Omental fat pad (tissue), 4 donors: ENCODE measurements at places on chromosomes 7 and 10. TPM values are rescaled to one million over a fixed set of nuclear protein-coding genes. Genes with fewer than 3 reads are reported as not detected.

- no peak for DNase-seq
Measured at GRCh38 chr10:49079072-49079471, 36.2 kb downstream of the VSTM4 start.

GRCh38 chr7:64872351-64873154 is 30.5 kb upstream of the ZNF273 start:
- DNase-seq, result no peak

Gene TAC1
- total RNA-seq, result 1.4 TPM

DNA sequence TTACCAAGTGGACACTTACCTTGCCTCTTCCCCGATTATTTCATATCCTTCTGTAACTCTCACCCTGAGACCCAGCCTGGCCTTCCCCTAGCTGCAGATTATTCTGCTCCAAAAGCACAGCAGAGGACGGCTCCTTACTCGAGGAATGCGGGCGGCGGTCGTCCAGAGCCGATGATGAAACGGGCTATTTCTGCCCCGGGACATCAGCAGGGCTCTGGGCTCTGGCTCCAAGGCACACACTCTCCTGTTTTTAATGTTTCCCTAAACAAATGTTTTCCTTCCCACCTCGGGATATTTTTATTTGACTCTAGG is 343 bp upstream of the C10orf71 start:
- no peak for DNase-seq

Gene PNLIP
- 1.1 TPM for total RNA-seq

Gene FGFBP3
- 3.0 TPM for total RNA-seq

Gene TUBAL3
- total RNA-seq, result not detected

Gene UNCX
- total RNA-seq, result not detected

Gene ADGRA1
- total RNA-seq, result 0.32 TPM

GRCh38 chr7:29569648-29570047 is 6.0 kb downstream of the PRR15 start:
- DNase-seq, result no peak

DNA sequence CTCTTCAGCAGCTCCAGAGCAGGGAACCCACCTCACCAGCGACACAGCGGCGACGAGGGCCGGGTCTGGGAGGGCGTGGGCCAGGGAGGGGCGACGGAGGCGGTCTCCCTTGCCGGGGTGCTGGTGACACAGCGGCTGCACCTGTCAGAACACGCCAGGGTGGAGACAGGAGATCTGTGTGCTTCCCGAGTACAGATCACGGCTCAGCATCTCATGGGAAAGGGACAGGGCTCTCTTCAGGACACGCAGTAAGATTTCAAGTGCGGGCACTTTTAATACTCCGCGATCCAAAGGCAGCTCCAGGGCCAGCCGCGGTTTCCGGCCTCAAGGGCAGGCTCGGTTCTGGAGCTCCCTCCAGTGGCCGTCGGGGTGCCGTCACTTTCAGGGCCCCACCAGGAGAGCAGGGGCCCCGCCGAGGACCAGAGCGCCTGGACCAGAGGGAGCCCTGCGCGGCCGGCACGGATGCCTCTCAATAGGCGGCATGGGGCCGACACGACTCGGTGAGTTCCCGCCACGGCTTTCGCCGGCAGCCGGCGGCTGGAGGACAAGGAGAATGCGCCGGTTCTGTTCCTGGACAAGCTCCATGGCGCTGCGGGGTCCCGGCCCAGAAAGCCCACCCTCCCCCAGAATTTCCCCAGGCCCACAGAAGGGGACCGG is 21.4 kb downstream of the GPR146 start:
- DNase-seq, result peak; percentile 75

Gene OLAH
- 4.7 TPM for total RNA-seq

GRCh38 chr10:116769791-116770190 is 27.4 kb upstream of the HSPA12A start:
- DNase-seq, result no peak

GRCh38 chr7:4690953-4691856 is 9.1 kb downstream of the FOXK1 start:
- DNase-seq, result no peak

DNA sequence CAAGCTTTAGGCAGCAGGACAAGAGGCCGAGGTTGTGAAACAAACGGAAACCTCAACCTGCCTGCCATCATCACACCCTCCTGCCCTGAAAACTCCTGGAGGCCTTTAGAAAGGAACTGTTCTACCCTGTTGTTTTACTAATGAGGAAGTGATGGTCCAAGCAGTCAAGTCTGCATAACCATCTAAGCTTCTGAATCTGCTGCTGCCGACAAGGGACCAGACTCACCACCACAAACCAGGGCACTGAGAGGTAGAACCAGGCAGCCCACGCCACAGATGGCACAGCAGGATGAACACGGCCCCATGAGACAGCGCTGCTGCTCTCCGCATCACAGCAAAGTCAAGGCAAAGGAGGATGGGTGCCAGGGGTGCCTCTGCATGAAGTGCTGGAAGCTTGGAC is 209.4 kb downstream of the CELF2 start:
- DNase-seq, result no peak

GRCh38 chr7:12572941-12573575 is 2.5 kb downstream of the SCIN start:
- no peak for DNase-seq

Gene SEMA4G
- total RNA-seq, result 0.72 TPM

DNA sequence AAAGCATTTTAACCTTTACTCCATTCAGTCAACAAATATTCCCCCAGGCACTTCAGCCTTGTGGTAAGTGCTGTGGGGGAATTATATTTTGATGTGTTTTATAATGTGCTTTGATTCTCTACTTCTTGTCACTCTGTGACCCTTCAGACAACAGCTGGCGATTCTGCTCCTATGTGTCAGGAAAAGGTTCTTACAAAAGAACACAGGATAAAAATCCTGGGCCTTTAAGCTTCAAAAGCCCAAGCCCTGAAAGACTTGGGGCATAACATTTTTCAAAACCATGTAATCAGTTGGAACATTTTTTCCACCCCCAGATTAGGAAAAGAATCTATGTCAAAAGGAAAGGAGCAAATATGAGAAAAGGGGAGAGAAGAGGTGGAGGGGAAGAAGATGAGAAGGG is 37.8 kb upstream of the LRRC17 start:
- DNase-seq, result no peak

DNA sequence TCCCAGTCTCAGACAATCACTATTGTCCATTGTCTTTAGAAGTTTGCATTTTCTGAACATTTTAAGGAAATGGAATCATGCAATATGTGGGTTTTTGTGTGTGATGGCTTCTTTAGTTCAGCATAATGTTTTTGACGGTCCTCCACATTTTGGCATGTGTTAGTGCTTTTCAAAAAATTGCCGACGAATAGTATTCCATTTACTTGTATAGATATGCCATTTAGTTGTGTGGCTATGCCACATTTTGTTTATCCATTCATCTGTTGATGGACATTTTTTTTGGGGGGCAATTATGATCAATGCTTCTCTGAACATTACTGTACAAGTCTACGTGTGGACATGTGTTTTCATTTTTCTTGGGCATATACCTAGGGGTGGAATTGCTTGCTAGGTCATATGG is 12.0 kb upstream of the LAMB4 start:
- DNase-seq, result no peak

GRCh38 chr7:99000904-99001465 is 122.7 kb downstream of the TRRAP start:
- no peak for DNase-seq
